Activated naive CD8-positive, alpha-beta T cell treated with anti-CD3 and anti-CD28 coated beads for 36 hours (primary cell): ENCODE measurements at places on chromosomes 1 and 21. TPM values are rescaled to one million over a fixed set of nuclear protein-coding genes. Genes with fewer than 3 reads are reported as not detected.

PADI1 gene
- not detected for total RNA-seq

CCDC190 gene
- not detected for total RNA-seq

CD1B gene
- total RNA-seq = not detected

DNA sequence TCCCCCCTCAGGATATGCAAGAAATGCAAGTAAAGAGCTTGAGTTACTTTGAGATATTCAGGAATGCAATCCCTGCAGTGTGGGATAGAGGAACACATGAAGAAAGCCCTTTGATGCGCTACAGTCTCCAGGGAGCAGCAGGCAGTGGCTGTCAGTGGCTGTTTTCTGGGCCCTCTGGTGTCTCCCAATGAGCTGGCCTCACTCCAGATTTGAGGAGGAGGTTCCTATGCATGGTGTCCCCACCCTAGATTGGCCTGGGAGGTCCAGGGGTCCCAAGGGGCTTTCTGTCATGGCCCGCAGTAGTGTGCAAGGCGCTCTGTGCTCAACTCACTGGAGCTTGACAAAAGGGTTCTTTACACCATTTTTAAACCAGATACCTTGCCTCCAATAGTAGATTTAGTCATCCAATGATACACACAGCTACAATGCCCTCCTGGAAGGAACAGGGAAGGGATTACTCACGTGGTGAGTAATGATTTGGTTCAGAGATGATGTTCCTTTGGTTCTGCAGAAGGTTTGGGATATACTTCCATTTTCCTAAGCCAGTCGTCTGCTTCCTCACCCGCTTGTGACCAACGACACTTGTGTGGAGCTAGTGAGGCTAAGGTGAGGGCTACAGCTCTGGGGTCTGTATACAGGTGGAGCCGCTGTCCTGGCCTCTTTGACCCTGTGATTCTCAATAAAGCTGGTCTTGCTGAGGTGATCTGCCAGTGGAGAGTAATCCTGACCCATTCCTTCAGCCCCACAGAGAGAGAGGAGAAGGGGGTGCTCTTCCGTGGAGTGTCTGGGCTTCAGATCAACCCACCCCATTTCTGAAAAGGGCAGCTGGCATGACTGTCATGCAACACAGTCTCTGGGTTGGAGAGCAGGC is 6.6 kb downstream of the BATF3 start:
- DNase-seq = no peak
- H3K27ac ChIP-seq = no peak overlapping the region
- peaks cover 33% of the 10 kb centered on the region for H3K36me3 ChIP-seq

GRCh38 chr1:116288201-116288598 is 84.8 kb upstream of the ATP1A1 start:
- H3K4me1 ChIP-seq = no peaks in the 10 kb centered on the region
- no peak for DNase-seq
- H3K4me3 ChIP-seq = no peak overlapping the region
- H3K27ac ChIP-seq = no peak overlapping the region
- H3K36me3 ChIP-seq = no peaks in the 10 kb centered on the region
- H3K27me3 ChIP-seq = no peaks in the 10 kb centered on the region

GRCh38 chr1:26999440-26999987 is 6.0 kb downstream of the TRNP1 start:
- H3K36me3 ChIP-seq = no peaks in the 10 kb centered on the region
- H3K4me3 ChIP-seq = no peak overlapping the region
- peaks cover 35% of the 10 kb centered on the region for H3K27me3 ChIP-seq
- no peak for DNase-seq
- no peak overlapping the region for H3K27ac ChIP-seq

DNA sequence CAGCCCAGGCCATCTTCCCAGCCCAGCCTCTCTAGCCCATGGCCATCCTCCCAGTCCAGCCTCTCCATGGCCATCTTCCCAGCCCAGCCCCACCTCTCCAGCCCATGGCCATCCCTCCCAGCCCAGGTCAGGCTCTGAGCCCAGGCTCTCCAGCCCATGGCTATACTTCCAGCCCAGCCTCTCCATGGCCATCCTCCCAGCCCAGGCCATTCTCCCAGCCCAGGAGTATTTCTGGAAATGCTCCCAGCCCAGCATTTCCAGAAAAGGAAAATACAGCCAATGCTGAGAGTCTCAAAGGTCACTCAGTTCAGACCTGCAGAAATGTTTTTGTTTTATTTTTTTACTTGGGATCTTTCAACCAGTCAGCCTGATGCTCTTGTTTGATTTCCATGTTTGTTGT is 70.0 kb upstream of the ZNF281 start:
- no peak overlapping the region for H3K4me3 ChIP-seq
- H3K27me3 ChIP-seq = peaks cover 23% of the 10 kb centered on the region

DNA sequence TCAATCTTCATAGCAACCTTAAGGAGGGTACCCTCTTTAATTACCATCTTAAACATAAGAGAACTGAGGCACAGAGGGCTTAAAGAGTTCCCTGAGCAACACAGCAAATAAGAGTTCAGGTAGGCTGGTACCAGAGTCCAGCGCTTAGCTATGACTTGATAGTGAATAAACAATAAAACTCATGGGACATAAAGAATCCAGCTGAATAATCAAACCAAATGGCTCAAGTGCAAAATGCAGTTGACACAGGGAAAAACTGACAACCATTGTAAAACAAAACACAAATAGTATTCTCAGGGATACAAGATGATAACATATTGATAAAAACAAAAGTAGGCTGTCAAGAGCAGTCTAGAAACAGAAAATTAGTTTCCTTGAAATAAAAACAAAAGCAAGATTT is 176.9 kb upstream of the HMGB4 start:
- H3K27ac ChIP-seq = no peak overlapping the region
- peaks cover 44% of the 10 kb centered on the region for H3K27me3 ChIP-seq
- no peaks in the 10 kb centered on the region for H3K4me1 ChIP-seq
- DNase-seq = no peak
- no peaks in the 10 kb centered on the region for H3K36me3 ChIP-seq

DNA sequence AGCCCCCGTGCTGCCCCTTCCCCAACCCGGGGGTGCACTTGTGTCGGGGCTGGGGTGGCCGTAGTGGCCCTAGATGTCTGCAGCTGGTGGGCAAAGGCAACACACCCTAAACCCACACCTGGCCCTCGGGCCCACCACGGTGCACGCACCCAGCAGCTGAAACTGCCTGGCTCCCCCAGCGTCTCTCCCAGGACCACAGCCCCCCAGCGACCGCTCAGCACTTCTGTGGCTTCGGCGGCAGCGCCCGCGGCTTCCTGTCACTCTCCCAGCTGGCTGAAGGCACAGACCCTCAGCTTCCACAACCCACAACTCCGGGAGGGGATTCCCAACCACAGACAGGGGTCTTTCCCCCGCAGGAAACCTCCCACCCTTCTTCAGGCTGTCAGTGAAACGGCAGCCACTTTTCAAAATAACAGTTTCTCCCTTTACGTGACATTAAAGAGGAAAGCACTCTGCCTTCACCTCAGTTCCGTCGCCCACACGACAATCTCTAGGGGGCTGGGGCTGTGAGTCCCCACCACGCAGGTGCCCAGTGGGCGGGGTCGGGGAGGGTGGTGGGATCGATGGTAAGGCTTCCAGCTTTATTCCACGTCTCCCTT is 40.7 kb upstream of the COL6A2 start:
- H3K27me3 ChIP-seq = peaks cover 7% of the 10 kb centered on the region
- peak overlapping the region; percentile 52 for H3K4me3 ChIP-seq
- H3K4me1 ChIP-seq = peaks cover 70% of the 10 kb centered on the region
- peak; percentile 78 for DNase-seq
- H3K36me3 ChIP-seq = peaks cover 5% of the 10 kb centered on the region

DNA sequence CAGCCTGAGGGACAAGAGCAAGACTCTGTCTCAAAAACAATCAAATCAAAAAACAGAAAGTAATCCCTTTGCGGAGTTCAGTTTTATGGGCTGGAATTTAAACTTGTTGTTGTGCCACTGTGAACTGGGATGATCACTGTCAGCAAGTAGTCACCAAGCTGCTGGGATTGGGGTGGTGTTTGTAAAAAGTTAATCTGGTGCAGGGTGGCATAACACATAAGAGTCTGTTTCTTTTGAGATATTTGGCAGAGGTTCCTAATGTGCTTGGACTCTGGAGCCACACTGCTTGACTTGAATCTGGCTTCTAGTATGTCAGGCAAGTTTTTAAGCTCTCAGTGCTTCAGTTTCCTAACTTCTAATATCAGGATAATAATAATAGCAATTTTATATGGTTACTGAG is 6.6 kb downstream of the CLIC4 start:
- H3K36me3 ChIP-seq = no peaks in the 10 kb centered on the region
- H3K27ac ChIP-seq = no peak overlapping the region
- peaks cover 12% of the 10 kb centered on the region for H3K27me3 ChIP-seq
- H3K4me3 ChIP-seq = no peak overlapping the region
- no peak for DNase-seq

- H3K27ac ChIP-seq = no peak overlapping the region
- no peaks in the 10 kb centered on the region for H3K36me3 ChIP-seq
- no peak overlapping the region for H3K4me3 ChIP-seq
- no peak for DNase-seq
Observed at GRCh38 chr1:172003766-172004530, 162.7 kb downstream of the DNM3 start.

DNA sequence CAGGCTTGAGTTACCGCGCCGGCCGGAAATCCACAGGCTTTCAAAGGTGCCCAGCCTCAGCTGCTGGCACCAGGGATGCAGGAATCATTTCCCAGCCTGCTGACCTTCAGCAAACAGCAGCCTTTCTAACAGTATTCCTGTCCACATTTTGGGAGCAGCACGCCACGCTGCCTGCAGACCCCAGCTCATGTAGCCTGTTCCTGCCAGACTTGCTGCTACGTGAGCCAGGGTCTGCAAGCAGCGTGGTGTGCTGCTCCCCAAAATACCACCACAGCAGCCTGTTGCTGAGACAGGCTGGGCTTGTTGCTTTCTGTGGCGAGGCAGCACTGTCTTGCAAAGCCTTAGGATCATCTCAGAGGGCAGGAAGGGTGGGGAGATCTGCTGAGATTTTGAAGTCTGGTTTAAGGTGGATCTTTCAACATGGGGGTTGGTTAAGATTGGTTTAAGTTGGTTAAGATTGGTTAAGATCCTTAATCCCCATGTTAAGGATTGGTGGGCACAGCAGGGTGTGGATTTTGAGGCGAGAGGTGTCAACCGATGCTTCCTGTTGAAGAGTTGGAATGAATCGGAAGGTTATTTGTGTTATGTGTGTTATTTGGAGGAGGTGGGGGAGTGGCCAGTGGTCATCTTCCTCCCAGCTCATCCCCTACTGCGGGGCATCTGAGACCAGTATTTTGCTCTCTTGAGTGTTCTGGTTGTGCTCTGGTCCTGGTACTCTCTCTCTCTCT is 12.9 kb downstream of the FAAH start:
- no peaks in the 10 kb centered on the region for H3K27me3 ChIP-seq
- H3K36me3 ChIP-seq = no peaks in the 10 kb centered on the region
- DNase-seq = no peak
- H3K4me1 ChIP-seq = no peaks in the 10 kb centered on the region
- no peak overlapping the region for H3K27ac ChIP-seq

DNA sequence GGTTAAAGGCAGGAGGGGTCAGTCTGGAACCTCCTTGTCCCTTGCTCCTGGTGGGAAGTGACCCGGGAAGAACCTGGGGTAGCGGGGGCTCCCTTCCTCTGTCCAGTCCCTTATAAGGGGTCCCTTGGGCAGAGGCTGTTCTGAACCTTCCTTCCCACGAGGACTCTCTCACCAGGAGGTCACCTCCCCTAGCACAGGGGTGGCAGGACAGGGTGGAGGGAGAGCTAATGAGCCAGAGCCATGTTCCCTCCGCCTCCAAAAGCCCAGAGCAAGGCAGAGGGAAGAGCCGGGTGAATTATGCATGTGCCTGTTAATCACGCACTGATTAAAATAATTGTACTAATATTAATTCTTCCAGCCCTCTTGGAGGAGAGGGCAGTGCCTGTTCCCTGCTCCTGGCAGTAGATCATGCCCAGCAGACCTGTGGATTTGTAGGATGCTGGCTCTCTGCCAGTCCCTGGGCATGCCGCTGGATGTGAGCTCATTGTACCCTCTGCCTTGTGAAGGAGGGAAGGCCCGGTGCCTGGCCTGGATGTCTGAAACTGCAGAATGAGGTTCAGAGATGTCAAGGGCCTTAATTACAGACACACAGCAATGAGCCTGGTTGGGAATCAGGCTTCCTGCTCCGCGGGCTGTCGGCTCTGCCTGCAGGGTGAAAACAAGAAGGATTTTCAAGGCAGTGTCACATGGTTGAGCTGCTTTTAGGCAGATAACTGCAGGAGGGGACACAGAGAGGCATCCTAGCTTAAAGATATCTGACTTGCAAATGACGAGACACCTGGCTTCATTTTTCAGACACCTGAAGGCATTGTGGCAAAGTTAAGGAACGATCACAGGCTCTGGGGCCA is 68.2 kb downstream of the IGSF21 start:
- no peak overlapping the region for H3K27ac ChIP-seq
- peaks cover 18% of the 10 kb centered on the region for H3K27me3 ChIP-seq
- H3K4me3 ChIP-seq = no peak overlapping the region
- H3K36me3 ChIP-seq = no peaks in the 10 kb centered on the region

DNA sequence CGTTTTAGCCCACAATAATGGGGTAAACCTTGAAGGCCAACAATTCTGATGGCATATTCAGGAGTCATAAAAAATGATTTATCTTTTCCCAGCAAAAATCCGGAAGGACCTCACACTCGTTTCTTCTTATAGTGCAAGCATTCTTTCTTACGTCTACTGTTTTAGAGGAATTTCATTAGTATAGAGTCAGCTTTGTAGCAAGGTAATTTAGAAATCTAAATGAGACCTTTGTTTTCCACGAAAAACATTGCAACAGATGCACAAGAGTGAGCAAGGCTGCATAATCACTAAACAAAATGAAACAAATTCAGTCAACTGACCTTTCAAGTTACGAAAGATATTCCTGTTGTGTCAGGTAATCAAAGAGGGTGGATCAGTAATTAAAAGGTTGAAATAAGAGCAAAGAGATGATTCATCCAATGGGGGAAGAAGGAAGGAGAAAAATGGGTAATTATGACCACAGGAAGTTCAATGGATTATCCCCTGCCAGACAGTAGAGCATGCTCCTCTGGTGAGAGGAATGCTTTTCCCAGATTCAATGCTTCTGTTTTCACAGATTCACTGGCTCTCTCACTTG is 560 bp upstream of the CSDE1 start:
- peak overlapping the region; percentile 100 for H3K27ac ChIP-seq
- H3K4me1 ChIP-seq = peaks cover 38% of the 10 kb centered on the region
- peaks cover 33% of the 10 kb centered on the region for H3K36me3 ChIP-seq
- DNase-seq = no peak
- no peaks in the 10 kb centered on the region for H3K27me3 ChIP-seq
- peak overlapping the region; percentile 98 for H3K4me3 ChIP-seq

- H3K27ac ChIP-seq = no peak overlapping the region
- no peaks in the 10 kb centered on the region for H3K36me3 ChIP-seq
- H3K4me1 ChIP-seq = no peaks in the 10 kb centered on the region
- no peak overlapping the region for H3K4me3 ChIP-seq
Observed at GRCh38 chr1:227225715-227226346, 92.5 kb downstream of the CDC42BPA start.

- peaks cover 27% of the 10 kb centered on the region for H3K4me1 ChIP-seq
- DNase-seq = peak; percentile 18
- H3K27me3 ChIP-seq = peaks cover 85% of the 10 kb centered on the region
Observed at GRCh38 chr21:26845066-26845758, at the start of gene ADAMTS1. ADAMTS1 (minus strand) TSS chr21:26845409; CDS start chr21:26844954, 455 bp downstream.

DNA sequence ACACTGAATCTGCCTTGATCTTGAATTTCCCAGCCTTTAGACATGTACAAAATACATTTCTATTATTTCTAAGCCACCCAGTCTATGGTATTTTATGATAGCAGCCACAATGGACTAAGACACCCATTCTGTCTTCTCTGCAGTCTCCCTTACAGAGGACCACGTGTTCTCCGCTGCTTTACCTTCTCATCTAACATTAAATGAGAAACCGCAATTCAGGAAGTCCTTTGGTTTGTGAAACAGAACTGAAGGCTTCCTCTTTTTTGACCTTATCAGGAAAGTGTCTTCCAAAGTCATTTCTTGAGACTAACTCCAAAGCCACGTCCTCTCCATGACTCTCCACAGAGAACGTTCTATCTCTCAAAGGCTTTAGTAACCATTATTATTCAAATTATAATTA is 560.1 kb downstream of the OMA1 start:
- H3K4me1 ChIP-seq = peaks cover 9% of the 10 kb centered on the region
- no peaks in the 10 kb centered on the region for H3K36me3 ChIP-seq
- no peak for DNase-seq
- H3K27ac ChIP-seq = no peak overlapping the region
- H3K27me3 ChIP-seq = peaks cover 8% of the 10 kb centered on the region
